CD4-positive, alpha-beta T cell treated with Interferon alpha-2 for 1 hour (primary cell): ENCODE measurements at places on chromosomes 4 and X.

- DNase-seq, result no peak
Measured at GRCh38 chr4:47413521-47413920, 50.0 kb downstream of the COMMD8 start.

DNA sequence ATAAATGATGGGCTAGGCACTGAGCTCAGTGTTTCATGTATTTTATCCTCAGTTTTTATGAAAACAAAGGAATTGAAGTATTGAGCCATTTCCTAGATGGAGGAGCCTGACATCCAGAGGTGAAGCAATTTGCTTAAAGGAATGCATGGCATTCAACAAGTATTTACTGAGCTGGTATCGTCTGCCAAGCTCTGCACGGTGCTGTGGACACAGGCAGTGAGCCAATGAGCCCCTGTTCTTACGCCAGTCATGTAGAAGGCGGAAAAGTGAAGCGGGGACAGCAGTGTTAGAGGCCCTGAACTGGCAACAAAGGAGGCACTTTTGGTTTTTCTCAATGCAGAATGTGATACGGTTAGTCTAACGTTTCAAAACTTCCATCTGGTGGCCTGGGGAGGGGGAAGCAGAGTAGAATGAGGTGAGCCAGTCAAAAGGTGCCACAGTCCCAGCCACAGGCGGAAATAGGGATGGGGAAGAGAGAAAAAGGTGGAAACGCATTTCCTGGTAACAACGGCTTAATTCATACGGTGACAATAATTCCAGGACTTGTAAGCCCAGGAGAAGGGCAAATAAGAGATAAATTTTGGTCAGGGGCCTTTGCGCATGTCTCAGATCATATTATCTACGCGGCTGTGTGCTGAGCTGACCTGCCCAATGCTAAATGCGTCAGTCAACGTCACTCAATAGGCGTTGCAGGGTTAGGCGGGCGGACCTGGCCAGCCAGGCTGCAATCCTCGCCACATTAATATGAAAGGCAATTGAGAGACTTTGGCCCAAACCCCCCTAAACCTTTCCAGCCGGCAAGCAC lies 133.9 kb downstream of the AFAP1 start:
- no peak for DNase-seq

GRCh38 chr4:159382856-159383561 lies 280.1 kb downstream of the RAPGEF2 start:
- DNase-seq, result no peak

DNA sequence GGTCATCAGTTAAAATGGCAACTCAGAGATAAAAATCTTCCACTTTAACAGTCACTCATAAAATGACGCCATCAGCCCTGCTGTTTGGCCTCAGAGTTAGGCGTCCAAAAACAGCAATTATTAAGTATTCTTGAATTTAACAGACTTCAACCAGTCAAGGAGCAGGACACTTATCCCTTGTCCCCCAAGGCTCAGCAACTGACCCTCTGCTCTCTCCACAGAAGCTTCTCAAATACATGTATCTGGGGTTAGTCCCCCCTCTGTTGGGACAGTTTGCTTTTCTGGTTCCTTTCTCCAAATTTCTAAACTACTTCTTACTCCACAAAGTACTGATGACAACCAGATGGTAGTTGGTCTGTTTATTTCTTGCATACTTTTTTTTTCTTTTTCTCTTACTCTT lies 54.4 kb downstream of the SOD3 start:
- DNase-seq, result no peak

DNA sequence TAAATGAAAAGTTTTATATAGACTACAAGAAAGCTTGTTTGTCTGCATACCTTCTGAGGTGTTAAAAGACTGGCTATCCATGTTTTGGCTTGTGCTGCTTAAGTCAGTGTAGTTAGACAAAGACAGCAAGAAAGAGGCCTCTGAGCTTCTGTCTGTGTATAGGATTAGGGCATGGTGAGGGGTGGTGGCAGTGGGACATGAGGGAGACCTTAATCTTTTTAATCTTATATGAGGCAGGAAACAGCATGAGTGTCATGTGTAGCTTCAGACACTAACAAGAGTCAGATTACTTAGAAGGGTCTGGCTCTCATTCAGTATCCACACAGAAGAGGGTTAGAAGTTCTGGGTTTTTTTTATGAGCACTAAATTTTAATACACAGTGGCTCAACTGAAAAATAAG lies 213.3 kb downstream of the GABRG1 start:
- no peak for DNase-seq

DNA sequence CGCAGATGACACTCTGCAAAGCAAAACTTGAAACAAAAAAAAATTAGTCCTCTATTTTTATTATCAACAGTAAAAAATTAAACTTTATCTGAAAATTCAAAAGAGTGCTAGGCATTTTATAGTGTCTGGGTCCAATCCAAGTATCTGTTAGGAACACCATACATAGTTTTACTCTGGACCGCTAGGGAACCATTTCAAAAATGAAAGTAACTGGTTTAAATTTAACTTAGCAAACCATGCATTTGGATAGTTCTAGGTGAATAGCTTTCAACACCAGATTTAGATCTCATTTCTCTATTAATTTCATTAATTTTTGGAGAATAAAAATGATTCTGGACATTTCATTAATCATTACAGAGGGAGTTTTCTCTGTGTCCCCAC lies 1.2 kb downstream of the KLKB1 start:
- DNase-seq, result no peak

GRCh38 chrX:53005327-53005726 lies 43.3 kb upstream of the GPR173 start:
- DNase-seq, result no peak

- peak; percentile 83 for DNase-seq
Measured at GRCh38 chrX:53716328-53717088, 30.0 kb upstream of the HUWE1 start.

DNA sequence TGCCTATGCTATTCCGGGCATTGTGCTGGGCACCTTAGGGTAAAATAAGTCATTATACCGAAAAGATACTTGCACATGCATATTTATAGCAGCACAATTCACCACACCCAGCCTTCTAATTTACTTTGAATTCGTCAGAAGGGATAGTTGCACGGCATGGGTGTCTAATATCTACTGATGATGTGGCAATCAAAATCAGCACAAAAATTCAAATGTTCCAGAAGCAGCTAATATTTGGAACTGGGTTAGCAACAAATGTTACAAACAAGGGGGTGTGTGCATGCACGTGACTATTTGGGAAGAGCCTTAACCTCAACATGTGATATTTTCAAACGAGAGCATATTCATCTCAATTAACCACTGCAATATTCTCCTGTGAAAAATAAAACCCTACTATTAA lies 79.7 kb upstream of the PRSS48 start:
- DNase-seq, result no peak

GRCh38 chrX:41619221-41619620 lies 69.6 kb upstream of the GPR34 start:
- DNase-seq, result no peak

DNA sequence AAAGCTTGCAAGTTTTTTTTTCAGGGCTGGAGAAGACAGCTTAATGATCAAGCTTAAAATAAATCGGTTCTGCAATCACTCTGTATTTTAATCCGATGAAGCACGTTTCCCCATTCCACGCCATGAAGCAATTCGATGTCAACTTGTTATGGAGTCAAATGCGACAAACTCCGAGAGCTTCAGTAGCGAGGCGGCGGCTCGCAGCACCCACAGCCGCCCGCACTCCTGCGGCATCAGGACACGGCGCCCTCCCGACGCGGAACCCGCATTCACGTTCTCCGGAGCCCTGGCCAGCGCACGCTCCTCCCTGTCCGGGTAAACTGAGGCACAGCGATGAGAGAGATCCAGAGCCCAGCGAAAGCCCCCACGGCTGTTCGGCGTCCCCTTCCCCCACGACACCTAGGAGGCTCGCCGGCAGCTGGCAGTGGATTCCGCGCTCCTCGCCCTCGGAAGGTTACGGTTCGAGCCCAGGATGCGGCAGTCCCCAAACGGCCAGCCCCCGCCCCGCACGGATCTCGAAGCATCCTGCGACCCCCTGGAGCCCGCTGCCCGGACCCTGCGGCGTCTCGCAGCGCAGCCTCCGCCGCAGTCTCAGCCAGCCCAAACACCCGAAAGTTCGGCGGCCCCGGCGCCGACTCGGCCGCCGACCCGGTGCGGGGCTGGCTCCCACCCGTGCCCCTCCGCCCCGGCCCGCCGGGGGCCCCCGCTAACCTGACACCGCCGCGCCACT lies 507 bp downstream of the MFAP3L start:
- DNase-seq, result no peak

DNA sequence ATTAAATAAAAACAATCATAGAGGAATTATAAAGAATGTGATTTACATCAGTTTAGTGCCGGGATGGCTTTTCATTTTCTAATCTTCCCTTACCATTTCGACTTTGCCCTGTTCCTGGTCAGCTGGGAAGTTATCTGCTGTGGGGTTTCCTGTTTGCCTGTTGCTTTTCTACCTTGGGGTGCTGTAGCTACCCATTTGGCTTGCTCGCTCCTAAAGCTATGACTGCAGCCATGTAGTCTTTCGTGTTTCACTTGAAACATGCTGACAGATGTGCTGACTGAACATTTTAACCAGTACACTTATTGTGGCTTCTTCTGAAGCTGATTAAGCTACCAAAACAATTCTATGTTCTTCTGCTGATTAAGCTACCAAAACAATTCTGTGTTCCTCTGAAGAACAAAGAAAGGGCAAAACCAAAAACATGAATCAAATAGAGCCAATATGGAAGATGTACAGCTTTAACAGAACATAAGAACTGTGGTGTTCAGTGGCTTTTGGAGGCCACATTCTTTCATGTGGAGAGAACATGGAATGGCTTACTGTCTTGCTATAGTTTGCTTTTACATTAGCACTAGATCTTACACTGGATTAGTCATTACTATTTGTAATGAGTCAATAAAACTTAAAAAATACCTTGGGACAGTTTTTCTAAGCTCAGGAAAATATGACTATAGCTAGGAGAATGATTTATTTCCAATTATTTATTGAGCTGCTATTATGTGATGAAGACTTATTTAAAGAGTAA lies 440.4 kb downstream of the SPRY1 start:
- DNase-seq, result no peak

GRCh38 chr4:25253071-25253445 lies 19.2 kb downstream of the PI4K2B start:
- DNase-seq, result no peak

- no peak for DNase-seq
Measured at GRCh38 chrX:154712781-154713740, 37.8 kb downstream of the GAB3 start.
